Colonic mucosa (tissue), 4 donors: ENCODE measurements at places on chromosomes 7 and 10. TPM values are rescaled to one million over a fixed set of nuclear protein-coding genes. Genes with fewer than 3 reads are reported as not detected.

METTL2B gene
- total RNA-seq, result 36.8 TPM

PAX2 gene
- not detected for total RNA-seq

- no peak for DNase-seq
These were observed 15.5 kb upstream of the CALD1 start for GRCh38 chr7:134763960-134764359.

- no peak for DNase-seq
These were observed 306.0 kb upstream of the PFKP start for GRCh38 chr10:2761311-2761710.

- no peak for DNase-seq
These were observed 5.6 kb downstream of the IL6 start for GRCh38 chr7:22732556-22733126.

DNA sequence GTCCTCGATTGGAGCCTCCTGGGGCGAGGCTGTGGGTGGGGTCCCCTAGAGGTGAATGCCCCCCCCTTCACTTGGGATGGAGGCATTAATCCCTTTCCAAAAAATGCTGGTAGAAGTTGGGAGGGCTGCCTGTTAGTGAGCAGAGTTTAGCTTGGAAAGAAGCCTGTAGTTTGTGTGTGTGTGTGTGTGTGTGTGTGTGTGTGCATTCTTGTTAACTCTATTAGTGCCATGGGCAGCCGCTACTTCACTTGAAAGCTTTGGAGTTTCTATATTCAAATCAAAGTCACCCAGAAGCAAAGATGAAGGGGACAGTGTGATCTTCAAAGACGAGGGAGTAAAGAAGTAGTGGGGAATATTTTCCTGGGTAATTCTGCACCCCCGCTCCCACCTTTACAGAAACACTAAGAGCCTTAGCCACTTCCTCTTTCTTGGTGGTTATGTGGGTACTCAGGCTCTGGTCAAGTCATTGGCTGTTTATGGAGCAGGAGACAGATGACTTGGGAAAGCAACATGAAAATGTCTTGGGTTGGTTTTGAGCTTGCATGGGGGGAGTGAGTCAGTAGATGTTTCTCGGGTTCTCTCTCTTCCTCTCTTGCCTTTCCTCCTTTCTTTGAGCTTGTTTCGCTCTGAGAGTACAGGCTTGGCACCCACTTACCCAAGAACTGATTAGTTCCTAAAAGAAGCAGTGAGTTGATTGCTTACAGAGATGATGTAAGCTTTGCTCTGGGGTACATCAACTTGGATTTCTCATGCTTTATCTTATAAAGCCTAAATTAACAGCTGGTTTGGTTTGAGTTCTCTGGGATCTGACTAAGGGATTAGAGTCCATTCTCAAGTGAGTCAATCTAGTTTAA, 35.9 kb downstream of the TCF7L2 start:
- DNase-seq, result no peak

DNA sequence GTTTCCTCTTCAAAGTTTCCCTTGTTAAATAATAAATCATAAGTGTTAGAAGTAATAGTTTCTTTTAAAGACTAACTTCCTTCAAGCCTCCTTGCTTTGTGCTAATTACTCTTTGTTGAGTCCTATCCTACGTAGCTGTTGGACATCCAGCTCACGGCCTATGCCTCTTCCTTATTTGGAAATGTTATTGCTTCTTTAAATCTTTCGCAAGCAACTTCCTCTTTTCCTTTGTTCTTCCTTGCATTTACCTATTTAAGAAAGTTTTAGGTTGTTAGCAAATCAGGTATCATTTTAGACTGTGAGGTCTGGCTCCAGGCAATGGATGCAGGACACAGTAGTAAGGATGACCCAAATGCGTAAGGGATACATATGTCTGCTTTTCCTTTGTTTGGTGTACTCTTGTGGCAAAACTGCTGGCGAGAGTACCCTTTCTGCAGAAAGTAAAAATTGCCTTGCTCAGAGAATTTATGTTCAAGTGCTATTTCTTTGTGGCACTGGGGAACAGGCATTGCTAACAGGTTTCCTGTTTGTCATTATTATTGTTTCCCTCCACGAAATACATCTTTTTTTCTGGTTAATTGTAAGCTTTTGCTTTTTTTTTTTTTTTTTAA, 110.5 kb downstream of the DYNC2I1 start:
- DNase-seq, result no peak
